HuH-7.5 (cell line): ENCODE measurements at places on chromosomes 3 and 15.

DNA sequence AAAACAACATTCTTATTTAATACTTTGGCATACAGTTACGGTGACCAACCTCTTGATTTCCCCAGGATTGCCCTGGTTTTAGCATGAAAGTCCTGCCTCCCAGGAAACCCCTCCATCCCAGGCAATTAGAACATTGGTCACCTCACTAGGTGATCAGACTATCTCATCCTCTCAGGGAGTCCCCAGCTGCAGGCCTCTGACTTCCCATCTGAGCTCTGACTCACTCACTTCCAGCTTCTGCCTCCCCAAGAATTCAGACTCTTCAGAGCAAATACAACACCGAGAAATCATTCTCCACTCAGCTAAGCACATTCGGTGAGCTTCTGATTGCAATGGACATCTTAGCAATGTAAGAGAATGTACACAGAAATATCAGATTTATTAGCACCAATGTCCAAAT is 92.4 kb upstream of the HES1 start:
- DNase-seq = no peak

DNA sequence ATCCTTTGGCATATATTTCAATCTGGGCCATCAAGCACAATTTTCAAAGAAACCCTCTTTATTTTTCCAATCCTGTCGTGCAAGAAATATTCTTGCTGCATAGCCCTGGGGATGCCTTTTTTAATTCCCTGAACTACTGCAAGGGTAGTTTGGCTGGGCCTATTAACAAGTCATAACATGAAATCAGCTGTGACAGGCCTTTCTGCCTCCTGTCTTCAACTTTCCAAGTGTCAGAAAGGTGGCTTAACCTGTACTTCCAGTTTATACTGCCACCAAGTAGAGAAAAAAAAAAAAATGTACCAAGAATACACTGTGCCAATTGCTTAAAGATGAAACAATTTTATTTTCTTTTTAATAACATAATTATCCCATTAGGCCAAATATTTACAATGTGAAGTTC is 32.4 kb upstream of the SPPL2A start:
- no peak for DNase-seq

DNA sequence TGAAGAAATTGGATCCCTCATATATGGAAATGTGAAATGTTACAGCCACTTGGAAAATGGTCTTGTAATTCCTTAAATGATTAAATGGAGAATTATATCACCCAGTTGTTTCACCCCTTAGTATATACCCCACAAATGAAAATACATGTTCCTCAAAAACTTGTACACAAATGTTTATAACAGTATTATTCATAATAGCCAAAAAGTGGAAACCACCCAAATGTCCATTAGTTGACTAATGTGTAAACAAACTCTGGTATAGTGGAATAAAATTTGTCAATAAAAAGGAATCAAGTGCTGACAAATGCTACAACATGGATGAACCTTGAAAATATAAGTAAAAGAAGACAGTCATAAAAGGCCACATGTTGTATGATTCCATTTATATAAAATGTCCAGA is 12.5 kb downstream of the FAM162A start:
- DNase-seq = no peak

GRCh38 chr3:62332835-62333244 is 40.5 kb downstream of the FEZF2 start:
- DNase-seq = no peak

DNA sequence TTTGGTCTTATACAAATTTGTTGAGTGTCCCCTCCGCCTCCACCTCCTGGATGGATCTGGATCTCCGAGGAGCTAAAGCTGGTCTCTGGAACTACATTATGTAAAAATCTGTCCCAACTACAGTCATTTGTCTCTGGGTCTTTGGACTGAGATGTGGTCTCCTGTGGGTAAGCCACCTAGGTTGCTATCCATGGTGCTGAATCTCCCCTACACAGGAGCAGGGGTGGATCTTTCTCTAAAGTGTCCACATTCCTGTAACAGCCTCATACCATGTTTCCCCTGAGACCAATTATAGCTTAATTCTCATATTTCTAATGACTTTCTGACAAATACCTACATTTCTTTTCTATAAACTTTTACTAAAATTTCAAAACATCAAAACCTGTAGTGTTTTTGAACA is 625.8 kb downstream of the TAFA4 start:
- DNase-seq = peak; percentile 1

GRCh38 chr3:17901893-17902292 is 159.5 kb upstream of the TBC1D5 start:
- DNase-seq = no peak

- no peak for DNase-seq
Measured at GRCh38 chr3:160403796-160404470, 4.5 kb downstream of the SMC4 start.

DNA sequence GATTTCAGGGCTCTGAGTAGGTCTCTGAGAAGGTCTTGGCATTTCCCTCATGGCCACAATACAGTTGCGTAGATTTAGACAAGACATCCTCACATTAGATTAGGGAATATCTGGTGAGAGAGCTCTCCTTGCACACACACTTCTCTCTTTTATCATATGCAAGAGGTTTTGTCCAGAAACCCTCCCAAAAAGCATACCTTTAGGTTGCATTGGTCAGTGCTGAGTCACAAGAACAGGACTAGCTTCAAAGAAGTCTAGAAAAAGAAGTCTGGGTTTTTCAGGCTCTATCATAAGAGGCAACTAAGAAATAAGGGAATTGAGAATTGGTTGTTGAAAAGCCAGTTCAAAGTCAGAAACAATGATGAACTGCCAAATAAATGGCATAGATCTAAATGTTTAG is 40.1 kb upstream of the MITF start:
- no peak for DNase-seq

DNA sequence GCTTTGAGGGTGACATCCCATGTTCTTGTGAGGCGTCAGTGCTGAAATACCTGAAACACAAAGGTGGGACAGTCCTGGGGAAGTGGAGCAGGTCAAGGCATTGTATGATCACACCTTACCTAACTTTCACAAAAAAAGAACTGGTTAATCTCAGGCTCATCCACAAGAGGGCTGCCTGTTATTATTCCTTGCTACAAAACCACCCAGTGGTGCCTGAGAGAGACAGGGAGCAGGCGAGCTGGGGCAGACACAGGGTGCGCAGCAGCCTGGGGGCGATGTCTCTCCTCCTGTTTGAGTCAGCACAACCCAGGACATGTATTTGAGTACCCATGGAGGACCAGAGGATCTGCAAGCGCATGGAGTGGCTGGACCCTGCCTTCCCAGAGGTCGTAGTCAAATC is 316.8 kb upstream of the ATP10A start:
- DNase-seq = no peak

GRCh38 chr3:66267031-66267430 is 46.2 kb downstream of the SLC25A26 start:
- no peak for DNase-seq

DNA sequence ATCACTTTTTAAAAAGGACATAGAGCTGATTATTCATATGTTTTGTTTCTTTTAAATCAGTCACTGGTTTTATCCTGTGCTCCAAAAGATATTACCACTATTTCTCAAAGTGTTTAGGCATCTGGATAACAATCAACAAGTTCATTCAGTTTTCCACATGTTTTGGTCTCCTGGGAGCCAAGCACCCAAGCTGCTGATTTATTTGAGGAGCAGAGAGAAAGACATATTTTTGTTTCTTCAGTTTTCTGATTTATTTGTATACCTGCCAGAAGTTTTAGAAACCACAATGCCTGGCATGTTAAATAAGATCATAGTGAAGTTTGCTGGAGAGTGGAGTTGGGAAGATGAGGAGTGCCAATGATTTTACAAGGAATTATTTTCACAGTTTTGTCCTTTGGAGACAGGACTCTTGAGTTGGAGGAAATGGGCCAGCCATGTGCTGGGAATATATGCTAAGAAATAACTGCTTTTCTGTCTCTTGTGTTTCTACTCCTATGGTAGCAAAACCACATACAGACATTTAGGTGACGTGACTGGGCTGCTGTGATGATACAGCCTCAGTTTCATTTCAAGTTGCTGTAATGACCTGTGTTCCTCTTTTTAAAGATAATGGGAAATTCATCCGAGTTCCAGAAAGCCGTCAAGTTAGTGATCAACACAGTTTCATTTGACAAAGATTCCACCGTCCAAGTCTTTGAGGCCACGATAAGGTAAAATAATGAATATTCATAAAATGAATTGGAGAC is 11.7 kb downstream of the EDEM1 start:
- no peak for DNase-seq

GRCh38 chr3:128309026-128309425 is 155.7 kb downstream of the EEFSEC start:
- DNase-seq = no peak

DNA sequence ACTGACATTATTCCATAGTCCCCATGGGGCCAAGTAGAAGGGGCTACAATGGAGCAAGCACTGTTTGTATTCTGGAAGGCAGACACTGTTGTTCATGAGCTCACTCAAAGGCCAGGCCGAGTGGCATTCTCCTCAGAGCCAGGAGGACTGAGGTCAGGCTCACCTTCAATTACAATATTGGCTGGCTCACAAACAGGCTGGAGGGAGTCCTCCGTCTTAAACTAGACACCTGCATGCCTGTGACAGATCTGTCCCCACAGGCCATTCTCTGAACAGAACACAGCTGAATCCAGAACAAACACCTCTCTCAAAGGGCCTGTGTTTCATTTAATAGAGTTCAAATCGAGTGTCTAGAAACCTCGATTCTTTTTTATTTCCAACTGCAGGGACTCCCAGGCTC is 347.4 kb upstream of the PPP2R3A start:
- DNase-seq = no peak

- no peak for DNase-seq
Measured at GRCh38 chr15:80558631-80559319, 136.3 kb upstream of the ABHD17C start.

- peak; percentile 60 for DNase-seq
Measured at GRCh38 chr15:68821841-68822381, 1.2 kb upstream of the ANP32A start.

DNA sequence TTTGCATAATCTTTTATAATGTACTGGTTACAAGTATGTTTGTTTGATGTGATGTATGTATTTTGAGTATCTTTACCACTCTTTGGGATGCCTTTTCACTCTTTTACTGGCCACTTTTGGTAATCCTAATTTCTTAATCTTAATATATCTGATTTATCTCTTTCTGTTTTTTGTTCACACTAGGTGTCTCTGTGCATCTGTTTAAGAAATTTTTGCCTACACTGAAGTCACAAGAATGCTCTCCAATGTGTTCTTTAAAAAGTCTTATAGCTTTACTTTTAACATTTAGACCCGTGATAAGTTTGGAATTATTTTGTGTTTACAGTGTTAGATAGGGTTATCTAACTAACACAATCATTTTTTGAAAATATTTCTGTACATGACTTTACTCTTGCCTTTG is 659.1 kb downstream of the SI start:
- DNase-seq = no peak

DNA sequence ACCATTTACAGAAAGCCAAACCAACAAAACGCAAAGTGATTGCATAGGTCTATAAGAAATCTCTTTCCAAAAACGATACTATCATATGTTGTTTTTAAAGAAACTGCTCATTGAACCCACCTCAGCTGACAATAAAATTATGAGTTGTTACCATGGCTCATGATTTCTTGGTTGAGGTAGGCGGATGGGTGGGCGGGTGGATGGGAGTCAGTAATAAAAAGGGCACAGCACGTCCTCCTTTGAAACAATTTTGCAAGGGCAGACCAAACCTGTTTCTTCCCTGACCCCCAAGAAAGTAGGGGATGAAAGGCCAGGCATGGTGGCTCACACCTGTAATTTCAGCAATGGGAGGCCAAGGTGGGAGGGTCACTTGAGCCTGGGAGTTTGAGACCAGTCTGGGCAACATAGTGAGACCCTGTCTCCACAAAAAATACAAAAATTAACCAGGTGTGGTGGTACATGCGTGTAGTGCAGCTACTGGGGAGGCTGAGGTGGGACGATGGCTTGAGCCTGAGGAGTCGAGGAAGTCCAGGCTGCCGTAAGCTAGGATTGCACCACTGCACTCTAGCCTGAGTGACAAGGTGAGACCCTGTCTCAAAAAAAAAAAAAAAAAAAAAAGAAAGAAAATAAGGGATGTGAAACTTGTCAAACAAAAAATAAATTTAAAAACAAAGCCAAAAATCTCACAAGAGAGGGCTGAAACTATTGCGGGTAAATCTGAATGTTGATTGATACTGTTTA is 2.1 kb downstream of the ABHD10 start:
- DNase-seq = no peak

GRCh38 chr15:57563416-57563815 is 28.3 kb upstream of the MYZAP start:
- no peak for DNase-seq

DNA sequence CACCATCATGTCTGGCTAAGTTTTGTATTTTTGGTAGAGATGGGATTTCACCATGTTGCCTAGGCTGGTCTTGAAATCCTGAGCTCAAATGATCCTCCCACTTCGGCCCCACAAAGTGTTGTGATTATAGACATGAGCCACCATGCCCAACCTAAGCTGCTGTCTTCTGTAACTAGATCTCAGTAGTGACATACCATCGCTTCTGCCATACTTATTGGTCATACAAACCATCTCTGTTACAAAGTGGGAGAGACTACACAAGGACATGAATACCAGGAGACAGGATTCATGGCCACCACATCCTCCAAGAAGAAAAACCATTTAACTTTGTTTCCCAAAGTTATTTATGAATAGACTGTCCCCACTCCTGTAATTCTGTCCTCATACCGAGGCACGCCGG is 81.3 kb downstream of the SMAD6 start:
- DNase-seq = no peak

- DNase-seq = no peak
Measured at GRCh38 chr3:143152043-143152442, 32.5 kb downstream of the CHST2 start.

GRCh38 chr15:79897380-79897678 is 515 bp upstream of the MTHFS start:
- DNase-seq = no peak

- DNase-seq = no peak
Measured at GRCh38 chr3:37397396-37397795, 223.0 kb upstream of the LRRFIP2 start.

DNA sequence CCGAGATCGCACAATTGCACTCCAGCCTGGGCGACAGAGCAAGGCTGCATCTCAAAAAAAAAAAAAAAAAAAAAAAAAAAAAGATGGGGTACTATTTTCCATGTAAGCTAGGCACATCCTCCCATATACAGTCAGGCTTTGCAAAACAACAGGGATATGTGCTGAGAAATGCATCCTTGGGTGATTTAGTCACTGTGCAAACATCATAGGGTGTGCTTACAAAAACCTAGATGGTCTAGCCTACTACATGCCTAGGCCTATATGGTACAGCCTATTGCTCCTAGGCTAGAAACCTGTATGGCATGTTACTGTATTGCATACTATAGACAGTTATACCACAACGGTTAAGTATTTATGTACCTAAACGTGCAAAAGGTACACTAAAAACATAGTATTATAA is 75.0 kb downstream of the TTBK2 start:
- DNase-seq = no peak

DNA sequence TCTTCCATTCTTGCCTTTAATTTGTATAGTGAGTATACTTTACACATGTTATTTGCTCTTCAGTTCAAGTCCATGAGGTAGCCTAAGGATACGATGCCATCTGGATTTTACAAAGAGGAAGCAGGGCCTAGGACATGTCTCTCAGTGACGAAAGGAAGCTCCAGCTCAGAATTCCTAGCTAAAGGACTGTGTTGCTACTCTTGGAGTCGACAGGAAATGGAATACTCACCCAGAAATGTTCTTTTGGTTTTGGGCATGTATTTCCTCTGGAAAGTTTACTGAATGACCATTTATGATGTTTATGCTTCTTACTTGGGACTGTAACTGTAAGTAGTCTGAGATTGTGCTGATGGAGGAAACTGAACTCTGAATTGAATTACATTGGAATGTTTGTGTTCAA is 12.5 kb downstream of the OXNAD1 start:
- no peak for DNase-seq

GRCh38 chr3:188370081-188370830 is 216.3 kb downstream of the LPP start:
- DNase-seq = no peak
